ENCODE measurements at places on chromosomes 13 and 19. TPM values are rescaled to one million over a fixed set of nuclear protein-coding genes. Genes with fewer than 3 reads are reported as not detected.

TMIGD2 gene
- 0.44 TPM for total RNA-seq

ZNF571 gene
- total RNA-seq: 2.6 TPM

TMEM86B gene
- 13.7 TPM for total RNA-seq

KLF1 gene
- total RNA-seq: not detected

NAPA gene
- total RNA-seq: 56.5 TPM

LGALS7B gene
- total RNA-seq: not detected

FUT3 gene
- not detected for total RNA-seq

SERTAD3 gene
- 21.3 TPM for total RNA-seq

OR7A5 gene
- not detected for total RNA-seq

PDX1 gene
- not detected for total RNA-seq

Data from OCI-LY7 (cell line).